ENCODE measurements at places on chromosomes 3 and 15.

- DNase-seq = no peak
These were observed 93.3 kb upstream of the TRIM42 start for GRCh38 chr3:140584549-140584948.

- peak; percentile 53 for DNase-seq
These were observed 100.0 kb downstream of the MME start for GRCh38 chr3:155179966-155180757.

- DNase-seq = no peak
These were observed 57.2 kb downstream of the KIF9 start for GRCh38 chr3:47225310-47225906.

DNA sequence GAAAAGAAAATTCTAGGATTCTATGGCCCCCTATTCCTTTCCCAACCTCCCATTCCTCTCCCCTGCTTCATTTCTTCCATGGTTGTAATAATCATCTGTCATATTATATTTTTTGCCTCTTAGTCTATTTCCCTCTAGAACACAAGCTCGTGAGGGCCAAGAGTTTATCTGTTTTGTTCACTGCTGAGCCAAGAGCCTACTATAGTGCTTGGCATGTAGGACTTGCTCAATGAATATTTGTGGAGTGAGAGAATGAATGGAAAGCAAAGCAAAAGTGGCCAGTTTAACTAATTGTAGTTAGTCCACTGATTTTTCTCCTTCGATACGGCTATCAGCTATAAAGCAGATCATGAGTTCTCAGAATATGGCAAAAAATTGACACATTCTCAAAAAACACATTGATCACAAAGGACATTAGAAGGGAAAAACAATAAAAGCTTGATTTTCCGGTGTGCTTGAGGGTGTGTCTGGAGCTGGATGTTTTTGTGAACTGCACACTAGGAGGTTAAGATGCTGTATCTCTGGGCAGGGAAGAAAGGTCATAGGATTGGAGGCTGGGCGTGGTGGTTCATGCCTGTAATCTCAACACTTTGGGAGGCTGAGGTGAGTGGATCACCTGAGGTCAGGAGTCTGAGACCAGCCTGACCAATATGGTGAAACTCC, 25.0 kb upstream of the CTSH start:
- no peak for DNase-seq

Measured in renal cortical epithelial cell (primary cell).